ENCODE measurements at places on chromosomes 11 and 22.

DNA sequence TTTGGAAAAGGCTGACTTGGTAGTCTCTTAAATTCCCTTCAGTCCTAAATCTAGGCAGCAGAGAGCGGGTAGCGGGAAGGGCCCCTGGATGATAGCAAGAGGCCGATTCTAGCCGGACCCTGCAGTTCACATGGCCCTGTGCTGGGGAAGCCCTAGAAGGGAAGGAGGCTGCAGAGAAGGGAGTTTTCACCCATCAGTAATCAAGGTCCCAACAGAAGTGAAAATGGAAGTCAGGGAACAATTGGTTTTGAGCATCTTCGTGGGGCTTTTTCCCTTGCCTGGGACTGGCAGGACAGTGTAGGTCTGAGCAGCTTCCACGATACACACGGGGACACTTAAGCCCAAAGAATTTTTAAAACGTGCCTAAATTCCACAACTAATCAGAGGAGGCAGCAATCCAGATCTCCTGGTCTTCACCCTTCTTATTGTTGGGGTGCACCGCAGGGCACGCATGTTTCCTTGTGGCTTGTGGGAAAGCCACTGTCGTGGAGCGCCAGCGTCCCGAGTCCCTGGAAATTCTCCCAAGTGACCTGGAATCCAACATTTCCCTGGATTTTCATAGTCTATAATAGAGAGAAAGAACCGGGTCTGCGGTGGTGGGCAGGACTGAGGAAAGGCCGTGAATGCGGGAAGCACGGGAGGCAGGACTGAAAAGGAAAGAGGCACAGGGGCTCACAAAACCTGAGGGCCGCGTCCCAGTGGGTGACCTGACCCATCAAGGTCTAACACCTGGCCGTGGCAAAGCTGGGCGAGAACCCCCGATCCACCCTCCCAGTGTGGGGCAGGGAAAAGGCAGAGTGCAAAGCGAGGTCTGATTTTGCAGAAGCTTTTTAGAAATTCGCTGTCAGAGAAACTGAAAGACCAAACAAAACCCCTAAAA, 846 bp upstream of the OAF start:
- no peak for DNase-seq

GRCh38 chr11:93740031-93740729, 1.1 kb downstream of the TAF1D start:
- DNase-seq: no peak

DNA sequence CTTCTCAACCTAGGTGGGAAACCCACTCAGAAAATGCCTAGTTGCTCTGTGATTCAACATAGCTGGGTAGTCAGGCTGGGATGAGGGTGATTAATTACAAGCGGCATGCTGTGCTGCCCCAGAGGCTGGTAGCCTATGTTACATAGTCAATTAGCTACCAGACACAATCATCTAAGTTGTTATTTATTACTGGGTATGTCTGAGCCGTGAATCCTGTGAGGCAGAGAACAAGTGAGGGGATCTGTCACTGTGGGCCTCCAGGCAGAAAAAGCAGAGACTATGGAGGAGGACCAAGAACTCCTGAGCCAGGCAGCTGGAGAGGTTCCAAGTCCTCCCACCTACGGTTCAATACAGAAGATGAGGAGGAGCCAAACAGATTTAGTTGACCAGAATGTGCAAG, 186.6 kb upstream of the BDNF start:
- DNase-seq: no peak

DNA sequence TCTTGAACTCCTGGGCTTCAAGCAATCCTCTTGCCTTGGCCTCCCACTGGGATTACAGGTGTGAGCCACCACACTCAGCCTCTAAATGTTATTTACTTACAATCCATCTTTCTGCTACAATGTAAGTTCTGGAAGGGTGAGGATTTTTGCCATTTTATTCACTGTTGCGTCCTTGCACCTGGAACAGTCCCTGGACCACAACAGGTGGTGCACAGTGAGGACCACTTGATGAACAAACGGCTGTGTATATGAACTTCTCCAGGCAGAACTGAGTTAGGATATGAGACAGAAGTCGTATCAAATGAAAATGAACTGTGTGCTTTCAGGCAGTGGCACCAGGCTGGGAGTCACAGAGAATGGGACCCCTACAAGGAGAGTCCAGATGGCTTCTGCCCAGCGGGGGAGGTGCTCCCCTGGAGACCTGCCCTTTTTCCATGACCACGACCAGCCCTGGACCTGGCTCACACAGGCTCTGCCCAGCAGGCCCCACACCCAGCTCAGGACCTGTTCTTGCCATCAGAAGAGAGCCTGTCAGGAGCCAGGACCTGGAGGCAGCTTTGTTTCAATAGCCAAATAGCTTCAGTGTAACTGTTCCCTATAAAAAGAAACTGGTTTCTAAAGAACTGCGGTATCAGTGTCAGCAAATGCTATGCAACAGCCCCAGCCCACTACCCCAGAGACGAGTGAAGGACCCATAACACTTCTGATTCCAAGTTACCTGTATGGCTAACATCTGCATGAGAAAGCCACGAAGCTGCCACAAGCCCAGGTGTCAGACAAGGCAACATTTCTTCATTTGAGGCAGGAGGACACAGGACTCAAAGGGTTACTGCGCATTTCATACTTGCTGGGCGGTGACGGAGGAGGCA, 104.9 kb downstream of the MICAL3 start:
- DNase-seq: no peak

- DNase-seq: no peak
These were observed 171.0 kb upstream of the ARHGAP20 start for GRCh38 chr11:110883256-110883655.

DNA sequence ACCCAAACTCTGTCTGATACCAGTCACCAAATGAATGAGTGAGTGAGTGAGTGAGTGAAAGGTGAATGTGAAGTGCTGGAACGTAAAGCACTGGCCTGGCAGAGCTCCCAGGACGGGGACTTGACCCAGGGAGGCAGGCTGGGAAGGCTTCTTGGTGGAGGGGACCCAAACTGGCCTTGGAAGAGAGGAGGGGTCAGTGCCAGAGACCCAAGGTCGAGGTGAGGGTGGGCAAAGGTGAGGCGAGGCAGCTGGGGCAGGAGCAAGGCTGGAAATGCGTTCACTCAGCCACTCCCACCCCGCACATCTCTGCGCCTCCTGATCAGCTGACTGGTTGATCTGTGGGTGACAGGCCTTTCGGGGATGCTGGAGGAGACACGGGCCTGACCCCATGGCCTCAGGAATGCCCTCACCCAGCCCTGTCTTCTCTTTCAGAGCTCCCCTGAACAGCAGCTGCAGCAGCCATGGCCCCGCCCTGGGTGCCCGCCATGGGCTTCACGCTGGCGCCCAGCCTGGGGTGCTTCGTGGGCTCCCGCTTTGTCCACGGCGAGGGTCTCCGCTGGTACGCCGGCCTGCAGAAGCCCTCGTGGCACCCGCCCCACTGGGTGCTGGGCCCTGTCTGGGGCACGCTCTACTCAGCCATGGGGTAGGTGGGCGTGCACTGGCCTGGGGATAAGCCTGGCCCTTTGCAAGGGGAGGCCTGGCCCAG, 7.6 kb downstream of the TSPO start:
- DNase-seq: no peak

- DNase-seq: no peak
These were observed 26.2 kb downstream of the PPFIA1 start for GRCh38 chr11:70296681-70297080.

- no peak for DNase-seq
These were observed 75.9 kb downstream of the LDLRAD3 start for GRCh38 chr11:36019722-36020121.

DNA sequence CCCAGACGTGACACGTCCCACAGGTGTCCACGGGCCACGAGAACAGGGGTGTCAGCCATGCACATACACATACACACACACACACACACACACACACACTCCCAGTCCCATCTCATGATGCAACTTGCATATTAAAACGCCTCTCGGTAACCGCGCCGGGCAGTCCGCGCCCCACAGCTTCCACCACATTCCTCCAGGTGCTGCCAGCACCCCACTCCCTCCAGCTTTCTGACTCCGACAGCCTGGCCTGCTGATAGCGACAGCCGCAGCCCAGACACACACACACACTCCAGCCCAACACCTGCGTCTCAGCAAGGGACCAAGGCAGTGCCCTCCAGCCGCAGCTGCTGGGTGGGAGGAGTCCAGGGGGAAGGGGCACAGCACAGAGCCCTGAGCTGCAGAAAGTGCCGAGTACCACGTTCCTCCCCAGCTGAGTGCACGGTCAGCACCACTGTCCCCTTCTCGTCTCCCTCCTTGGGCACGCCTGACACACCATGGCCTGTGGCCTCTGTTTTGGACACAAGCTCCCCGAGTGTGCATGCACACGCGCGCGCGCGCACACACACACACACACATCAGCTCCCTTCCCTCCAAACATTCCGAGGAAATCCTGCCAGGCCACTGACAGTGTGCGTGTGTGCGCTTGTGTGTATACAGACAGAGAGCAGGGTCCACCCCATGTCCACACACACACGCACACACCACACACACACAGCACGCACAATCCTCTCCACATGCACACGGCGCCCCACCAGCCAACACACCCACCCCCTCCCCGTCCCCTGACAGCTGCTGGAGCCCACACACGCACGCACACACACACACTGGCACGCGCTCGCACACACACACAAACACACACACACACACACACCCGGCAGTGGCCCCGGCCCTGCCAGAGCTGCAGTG, 1.2 kb downstream of the ELFN2 start:
- no peak for DNase-seq

- no peak for DNase-seq
These were observed 47.5 kb upstream of the ME3 start for GRCh38 chr11:86719781-86720463.

GRCh38 chr11:37762079-37762478, 1164.0 kb upstream of the RAG2 start:
- DNase-seq: no peak

GRCh38 chr11:35407041-35407440, 12.3 kb downstream of the SLC1A2 start:
- no peak for DNase-seq

GRCh38 chr11:96260067-96260511, 82.9 kb downstream of the MAML2 start:
- DNase-seq: no peak

- no peak for DNase-seq
These were observed 402.4 kb upstream of the LRRC4C start for GRCh38 chr11:41861838-41862237.

- no peak for DNase-seq
These were observed 65.3 kb downstream of the CELSR1 start for GRCh38 chr22:46471901-46472721.

GRCh38 chr22:30335236-30335635, 8.5 kb upstream of the TBC1D10A start:
- DNase-seq: no peak

- DNase-seq: no peak
These were observed 737 bp downstream of the PPP2R1B start for GRCh38 chr11:111765320-111765983.

- DNase-seq: no peak
These were observed 49.2 kb downstream of the CD6 start for GRCh38 chr11:61020551-61021235.

DNA sequence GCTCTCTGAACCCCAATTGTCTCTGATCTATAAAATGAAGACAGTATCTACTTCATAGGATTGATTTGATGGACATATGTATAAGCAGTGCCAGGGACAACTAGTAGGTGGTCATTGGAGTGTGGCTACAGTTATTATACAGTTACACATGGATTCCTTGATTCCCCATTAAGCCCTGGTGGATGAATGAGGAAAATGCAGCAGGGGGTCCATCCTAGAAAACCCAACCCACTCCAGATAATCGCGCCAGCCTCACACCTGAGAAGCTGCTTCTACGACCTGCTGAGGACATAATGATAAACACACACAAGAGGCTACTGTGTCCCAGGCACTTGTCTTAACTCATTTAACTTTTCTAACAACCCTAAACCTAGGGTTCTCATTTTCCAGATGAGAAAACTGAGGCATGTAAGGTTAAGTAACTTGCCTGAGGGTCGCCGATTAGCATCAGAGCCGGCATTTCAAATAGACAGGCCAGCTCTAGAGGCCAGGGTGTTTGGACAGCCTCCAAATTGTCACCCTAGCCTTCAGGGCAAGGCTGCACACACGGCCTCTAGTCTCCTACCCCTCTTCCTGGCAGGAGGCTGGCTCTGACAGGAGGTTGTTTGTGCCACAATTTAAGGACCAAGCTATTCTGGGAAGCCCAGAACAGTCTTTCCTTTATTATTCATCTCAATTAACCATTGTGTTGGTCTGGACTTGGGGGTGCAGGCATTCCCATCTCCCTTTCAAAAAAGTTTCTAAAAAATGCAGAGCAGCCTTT, 3.8 kb upstream of the C11orf91 start:
- no peak for DNase-seq

DNA sequence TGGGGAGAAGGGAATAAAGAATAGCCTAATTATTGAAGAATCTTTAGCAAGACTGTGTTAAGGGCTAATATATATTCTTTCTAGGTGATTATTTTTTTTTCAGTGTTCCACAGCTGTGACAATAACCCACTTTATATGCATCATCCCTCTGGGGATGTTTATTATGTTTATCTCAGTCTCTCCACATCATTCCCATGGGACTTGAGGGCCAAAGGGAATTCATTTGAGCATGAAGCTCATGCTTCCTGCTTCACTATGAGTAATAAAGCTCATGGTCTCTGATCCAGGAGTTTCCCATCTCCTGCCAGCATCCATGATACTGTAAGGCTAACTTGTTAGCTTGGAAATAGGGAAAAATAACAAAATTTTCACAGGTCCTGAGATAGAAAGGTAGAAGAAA, 1888.4 kb downstream of the LRRC4C start:
- DNase-seq: no peak
